ENCODE measurements at places on chromosomes 12 and 14.

DNA sequence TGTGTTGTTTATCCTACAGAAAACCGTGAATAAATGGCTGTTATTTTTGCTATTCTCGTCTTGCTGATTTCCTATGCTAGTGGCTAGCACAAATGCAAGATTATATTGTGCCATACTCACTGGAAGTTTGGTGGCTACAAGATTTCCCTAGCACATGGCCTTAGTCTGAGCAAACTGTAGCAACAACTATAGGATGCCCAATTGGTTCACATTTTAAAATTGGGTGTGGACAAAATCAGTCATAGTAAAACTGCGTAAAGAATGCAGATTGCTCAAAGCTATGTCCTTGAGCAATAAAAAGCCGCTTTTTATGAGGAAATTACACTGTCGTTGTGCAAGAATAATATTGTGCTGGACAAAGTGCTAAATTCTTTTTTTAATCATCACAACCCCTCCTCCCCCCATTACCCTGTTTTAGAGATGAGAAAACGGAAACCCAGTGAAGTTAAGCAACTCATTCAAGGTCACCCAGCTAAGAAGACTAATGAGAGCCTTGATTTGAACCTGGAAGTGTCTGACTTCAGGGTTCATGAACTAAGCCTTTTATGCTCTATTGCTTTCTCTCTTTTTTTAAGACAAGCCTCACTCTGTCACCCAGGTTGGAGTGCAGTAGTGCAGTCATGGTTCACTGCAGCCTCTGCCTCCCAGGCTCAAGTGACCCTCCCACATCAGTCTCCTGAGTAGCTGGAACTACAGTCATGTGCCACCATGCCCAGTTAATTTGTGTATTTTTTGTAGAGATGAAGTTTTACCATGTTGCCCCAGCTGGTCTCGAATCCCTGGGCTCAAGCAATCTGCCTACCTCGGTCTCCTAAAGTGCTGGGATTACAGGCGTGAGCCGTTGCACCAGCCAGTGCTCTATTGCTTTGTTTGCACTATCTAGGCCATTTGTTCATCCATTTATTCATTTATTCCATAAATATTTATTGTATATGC is 73.6 kb downstream of the SRGAP1 start:
- no peak for DNase-seq

DNA sequence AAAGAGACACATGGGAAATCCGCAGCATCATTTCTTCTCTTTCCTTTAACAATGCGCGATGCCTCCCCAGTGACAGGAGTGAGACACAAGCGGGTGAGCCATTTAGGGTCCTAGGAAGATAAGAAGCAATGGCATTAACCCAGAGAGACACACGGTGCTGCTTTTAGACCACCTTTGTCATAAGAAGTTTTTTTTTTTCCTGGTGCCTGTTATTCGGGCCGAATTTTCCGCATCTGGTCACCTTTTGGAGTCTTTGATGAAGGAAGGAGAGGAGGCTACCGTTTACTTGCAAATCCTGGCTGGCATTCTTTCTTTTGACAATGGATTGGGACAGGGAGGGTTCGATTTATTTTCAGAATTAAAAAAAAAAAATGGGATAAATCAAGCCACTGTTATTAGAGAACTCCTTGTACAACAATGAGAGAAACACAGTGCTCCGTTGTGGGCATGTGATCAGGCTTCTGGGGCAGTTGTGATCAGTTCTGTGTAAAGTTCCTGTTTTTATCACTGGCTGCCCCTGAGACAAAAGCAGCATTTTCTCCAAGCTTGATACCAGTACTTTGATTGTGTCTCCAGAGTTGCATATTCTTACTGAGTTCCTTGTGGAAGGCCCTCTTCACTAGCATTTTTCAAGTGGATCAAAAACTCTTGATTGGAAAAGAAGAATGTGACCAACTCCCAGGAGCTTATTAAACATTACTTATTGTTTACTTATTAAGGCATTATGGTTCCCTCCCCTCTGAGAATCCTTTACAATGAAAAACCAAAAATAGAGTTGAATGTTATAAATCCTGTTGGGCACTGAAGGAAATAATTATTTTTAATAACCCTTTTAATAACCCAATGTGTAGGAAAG is 1.1 kb downstream of the DIP2B start:
- DNase-seq: no peak

DNA sequence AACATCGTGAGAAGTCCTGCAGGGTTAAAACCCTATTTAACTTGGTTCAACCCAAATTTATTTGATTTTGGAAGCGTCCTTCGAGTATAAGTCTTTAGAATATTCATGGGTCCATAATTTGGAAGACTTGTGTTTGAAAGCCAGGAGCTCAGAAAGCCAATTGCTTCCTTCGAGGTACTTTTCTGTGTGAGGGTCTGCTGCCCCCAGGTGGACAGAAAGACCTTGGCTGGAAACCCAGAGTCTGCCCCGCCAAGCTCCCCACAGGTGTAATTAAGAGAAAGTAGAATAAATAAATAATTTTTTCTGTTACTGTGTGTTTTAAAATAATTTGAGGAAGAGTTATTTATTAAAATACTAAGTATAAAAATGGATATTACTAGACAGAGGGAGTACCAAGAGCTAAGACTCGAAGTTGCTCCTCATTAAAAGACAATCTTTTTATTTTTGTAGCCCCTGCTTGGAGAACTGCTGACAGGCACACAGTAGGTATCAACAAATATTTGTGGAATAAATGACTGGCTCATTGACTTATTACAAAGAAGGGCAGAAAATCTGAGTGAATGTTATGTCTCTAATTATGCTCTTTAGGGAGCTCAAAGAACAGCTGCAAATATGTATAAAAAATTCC is 105.8 kb downstream of the PAH start:
- no peak for DNase-seq

DNA sequence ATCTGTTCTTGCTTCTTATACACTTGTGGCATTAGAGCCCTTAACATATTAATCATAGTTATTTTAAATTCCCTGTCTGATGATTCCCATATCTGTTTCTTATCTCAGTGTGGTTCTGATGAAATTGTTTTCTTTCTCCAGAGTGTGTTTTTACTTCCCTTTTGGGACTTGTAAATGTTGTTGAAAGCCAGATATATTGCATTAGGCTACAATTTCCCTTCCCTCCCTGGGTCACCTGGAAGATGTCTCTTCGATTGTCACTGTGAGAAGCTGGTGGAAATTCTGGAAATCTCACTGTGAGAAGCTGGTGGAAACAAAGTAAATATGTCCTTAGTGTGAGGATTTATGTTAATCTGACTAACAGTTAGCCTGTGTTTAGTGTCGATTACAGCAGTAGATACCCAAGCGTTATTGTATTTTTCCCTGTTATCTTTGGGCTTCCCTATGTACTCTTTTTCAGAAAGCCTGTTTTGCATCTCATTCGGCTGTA is 717.3 kb downstream of the TRHDE start:
- no peak for DNase-seq

DNA sequence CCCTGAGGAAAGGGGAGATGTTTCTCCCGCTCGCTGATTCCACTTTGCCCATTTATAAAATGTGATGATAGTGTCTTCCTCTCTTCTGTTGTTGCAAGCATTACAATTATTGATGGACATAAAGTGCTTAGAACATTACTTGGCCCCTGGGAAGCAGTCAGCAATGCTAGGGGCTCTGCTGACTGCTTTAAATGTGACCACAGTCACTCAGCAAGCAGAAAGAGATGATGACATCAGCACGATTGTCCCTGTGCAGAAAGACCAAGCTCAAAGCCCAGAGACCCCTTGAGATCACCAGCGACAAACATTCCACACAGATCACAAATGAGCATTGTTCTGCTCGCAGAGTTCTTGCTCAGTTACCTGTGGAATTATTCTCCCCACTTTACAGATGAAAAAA is 26.5 kb downstream of the TUNAR start:
- no peak for DNase-seq
